ENCODE measurements at places on chromosomes 5 and 9.

DNA sequence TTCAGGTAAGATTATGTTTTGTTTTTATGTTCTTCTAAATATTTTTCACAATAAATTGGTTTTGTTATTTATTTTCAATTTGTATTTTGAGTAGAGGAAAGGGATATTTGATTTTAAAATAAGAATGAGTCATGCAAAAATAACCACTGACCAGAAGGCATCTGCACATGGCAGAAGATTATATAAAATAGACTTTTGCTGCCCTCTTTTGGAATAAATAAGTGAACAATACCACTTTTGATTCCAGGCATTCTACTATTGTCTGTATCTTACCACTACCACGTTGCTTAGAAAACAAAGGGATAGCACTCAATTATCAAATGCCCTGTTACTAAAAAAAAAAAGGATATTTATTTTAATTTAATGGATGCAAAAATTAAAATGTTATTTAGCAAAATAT, 227.3 kb upstream of the ITGA1 start:
- DNase-seq: no peak

GRCh38 chr9:16352251-16352650, 518.2 kb downstream of the BNC2 start:
- no peak for DNase-seq

DNA sequence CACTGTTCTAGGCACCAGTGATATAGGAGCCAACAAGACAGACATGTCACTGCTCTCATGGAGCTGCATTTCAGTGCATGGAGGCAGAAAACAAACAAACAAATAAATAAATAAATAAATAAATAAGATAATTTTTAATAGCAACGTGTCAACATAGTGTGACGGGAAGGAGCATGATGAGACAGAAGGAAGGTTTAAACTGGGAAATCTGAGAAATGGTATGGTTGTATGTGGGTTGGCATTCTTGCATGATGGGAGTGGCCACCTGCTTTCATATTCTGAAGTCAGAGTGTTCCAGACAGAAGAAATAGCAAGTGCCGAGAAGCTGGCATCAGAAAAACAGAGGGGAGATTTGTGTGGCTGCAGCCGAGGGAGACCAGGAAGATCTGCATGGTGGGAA, at the start of gene PCA3:
Gene PCA3 (plus strand): TSS at position 301 of the 400 bp plus-strand sequence.
- no peak for DNase-seq

GRCh38 chr5:96753848-96754247, 53.9 kb downstream of the ERAP1 start:
- DNase-seq: no peak

DNA sequence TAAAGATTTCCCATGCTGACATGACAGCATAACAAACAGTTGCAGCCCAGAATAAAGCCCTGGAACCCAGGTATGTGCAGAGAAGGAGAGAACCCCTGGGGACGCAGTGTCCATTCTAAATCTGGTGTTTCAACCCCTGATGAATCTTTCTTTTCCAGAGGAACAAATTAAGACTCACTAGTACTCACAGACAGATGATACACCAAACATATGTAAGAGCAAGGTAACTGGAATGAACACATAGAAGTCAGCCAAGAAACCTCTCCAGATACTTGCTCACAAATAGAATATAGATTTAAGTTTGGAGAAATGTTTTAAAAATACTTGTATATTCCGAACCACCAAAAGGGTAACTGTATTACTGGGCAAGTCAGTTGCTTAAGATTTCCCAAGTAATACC, 130.8 kb upstream of the OTULINL start:
- no peak for DNase-seq

DNA sequence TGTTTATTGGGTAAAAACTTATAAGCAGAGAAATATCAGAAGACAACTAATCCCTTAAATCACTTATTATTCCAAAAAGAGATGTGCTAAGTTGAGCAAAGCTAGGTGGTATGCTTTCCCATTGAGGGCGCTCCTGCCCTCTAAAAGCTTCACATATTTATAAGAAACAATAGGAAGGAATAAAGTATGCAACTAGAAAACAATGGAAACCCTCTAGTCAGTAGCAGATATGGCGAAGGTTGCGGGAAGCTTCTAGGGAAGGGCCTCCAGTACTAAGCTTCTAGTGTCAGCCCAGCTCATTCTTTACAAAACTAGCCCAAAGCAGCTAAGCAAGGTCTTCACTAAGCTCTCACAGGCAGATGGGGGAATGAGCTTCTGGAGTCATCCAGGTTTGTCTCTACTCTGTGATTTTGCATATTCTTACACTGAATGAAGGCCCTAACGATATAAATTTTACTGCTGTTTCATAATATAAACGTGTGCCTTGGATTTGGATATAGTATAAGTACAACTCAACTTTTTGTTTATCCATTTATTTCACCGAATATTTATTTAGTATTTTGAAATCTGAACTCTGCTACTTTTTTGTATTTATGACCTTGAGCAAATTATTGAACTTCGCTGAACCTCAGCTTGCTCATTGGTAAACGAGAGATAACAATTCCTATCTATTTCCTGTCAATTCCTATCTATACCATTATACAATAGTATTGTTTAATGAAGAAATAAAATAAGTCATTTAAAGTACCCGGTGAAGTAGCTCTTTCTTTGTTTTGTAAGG, 571.4 kb downstream of the ELAVL2 start:
- no peak for DNase-seq
